ENCODE measurements at places on chromosomes 3 and 15.
A peak's percentile ranks its signal among the peaks of the same experiment; 100 is the strongest.

DNA sequence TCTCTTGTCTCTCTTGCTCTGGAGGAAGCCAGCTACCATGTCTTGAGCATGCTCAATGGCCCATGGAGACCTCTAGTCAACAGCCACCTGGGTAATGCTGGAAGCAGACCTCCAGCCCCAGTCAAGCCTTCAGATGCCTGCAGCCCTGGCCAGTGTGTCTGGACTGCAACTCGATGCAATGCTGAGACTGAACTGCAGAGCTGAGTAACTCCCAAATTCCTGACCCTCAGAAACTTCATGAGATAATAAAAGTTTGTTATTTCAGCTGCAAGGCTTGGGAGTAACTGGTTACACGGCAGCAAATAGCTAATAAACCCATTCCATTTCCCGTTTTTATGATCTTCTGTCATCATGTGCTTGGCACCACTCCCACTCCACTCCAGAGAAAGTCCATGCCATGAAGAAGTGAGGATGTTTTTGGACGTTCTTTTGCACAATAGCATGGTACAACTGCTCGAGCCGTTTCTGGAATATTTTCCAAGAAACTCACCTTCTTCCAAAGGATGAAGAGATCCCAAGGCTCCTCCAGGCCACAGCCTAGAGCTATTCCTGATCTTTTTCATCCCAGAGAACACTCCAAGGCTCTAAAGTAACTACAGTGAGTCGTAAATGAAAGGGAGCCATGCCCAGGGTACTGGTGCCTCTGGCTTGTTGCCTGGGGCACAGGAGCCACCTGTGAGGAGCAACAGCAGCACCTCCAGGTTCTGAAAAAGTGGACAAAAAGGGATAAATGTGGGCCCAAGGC lies 72.0 kb upstream of the KLF13 start:
- no peak for DNase-seq

GRCh38 chr15:48147358-48147757 lies 26.6 kb downstream of the SLC24A5 start:
- no peak for DNase-seq

DNA sequence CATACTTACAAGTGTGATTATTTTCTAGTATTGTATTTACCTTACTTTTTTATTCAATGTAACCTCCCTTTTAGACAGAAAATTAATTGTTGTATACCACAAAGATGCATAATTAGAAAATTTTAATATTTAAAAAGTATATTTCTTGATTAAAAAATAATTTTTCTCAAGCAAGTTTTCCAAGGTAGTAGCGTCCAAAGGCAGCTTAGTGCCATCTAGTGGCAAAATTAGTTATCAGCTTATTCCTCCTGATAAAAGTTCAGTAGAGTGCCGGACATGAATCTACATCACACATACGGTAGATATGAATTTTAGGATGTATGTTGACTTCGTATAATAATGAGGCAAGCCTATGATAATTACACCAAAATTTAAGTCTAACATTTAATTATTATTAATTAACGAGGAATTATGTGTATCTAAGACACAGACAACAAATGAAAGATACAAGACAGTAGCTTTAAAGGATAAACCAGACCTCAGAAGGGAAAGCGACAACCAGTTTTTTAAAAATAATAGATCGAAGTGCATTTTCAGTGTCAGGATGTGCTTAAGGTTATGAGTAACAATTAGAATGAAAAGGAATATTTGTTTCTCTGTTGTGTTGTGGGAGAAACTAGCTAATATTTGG lies 405.9 kb downstream of the ROBO1 start:
- peak; percentile 34 for DNase-seq

DNA sequence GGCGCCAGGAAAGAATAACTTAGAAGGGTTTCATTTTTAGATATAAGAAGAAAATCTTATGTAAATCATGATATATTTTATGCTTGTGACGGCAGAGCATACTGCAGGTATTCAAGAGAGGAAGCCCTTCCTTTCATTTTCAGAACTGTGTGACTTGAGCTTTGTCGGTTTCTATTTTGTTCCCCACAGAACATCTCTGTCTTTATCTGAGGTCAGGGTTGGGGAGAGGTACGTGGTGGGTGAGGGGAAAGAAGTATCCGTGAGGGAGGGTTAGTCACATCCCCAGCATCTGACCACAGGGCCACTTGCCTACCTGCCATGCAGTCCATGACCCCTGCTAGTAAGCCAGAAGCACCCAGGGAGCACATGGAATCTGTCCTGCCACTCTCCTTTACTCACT lies 126.5 kb downstream of the DGKG start:
- DNase-seq = no peak

GRCh38 chr3:181330821-181331563 lies 341.5 kb upstream of the DNAJC19 start:
- DNase-seq = no peak

- peak; percentile 49 for DNase-seq
Observed at GRCh38 chr15:75891895-75892294, 11.8 kb upstream of the FBXO22 start.

- DNase-seq = no peak
Observed at GRCh38 chr15:92361321-92362000, 32.2 kb upstream of the ST8SIA2 start.

DNA sequence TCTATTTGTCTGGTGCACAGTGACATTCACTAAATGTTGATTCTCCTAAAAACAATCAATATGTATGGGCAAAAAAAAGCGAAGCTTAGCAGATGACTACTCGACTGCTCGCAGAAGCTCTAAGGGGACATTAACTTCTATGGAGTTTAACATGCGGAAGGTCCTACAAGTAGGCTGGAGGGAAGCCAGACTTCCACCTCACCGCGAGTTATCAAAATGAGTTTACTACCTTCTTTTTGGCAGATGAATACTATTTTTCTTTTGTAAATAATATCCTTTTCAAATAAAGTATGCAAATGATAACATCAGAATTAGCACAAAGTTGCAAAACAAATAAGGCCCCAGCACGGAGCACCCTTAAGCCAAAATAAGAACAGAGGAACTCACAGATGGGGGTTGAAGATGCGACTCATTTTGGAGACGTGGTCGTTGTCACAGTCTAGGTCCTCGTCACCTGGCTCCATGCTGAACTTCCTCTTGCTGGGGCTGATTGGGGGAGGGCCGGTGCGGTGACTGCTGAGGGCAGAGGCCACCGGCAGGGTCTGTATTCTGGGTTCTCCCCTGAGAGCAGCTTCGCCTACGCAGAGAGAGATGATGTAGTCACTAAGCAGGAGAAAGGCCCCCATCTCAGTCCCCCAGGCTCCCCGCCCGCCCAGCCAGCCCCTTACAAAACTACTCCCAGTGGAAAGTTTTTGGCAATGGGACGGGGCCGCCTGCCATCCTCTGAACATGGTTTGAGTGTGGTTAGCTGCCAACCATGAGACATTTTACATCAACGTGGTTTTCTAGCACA lies 42.1 kb downstream of the VGLL4 start:
- no peak for DNase-seq

DNA sequence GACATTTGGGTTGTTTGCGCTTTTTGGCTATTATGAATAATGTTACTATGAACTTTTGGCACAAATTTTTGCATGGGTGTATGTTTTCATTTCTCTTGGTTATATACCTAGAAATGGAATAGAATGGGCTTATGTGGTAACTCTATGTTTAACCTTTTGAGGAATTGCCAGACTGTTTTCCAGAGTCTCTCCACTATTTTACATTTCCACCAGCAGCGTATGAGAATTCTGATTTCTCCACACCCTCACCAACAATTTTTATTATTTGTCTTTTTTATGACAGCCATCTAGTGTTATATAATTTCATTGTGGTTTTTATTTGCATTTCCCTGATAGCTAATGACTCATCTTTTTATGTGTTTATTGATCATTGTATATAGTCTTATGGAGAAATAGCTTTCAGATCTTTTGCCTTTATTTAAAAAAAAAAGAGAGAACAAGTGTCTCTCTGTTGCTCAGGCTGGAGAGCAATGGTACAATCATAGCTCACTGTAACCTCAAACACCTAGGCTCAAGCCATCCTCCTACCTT lies 247.2 kb downstream of the OPA1 start:
- DNase-seq = no peak

GRCh38 chr3:132038198-132038825 lies 3.5 kb upstream of the CPNE4 start:
- DNase-seq = peak; percentile 10

DNA sequence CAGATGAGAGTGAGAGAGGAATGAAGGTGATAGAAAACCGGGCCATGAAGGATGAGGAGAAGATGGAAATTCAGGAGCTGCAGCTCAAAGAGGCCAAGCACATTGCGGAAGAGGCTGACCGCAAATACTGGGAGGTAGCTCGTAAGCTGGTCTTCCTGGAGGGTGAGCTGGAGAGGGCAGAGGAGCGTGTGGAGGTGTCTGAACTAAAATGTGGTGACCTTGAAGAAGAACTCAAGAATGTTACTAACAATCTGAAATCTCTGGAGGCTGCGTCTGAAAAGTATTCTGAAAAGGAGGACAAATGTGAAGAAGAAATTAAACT lies 88.9 kb downstream of the EOMES start:
- DNase-seq = no peak

DNA sequence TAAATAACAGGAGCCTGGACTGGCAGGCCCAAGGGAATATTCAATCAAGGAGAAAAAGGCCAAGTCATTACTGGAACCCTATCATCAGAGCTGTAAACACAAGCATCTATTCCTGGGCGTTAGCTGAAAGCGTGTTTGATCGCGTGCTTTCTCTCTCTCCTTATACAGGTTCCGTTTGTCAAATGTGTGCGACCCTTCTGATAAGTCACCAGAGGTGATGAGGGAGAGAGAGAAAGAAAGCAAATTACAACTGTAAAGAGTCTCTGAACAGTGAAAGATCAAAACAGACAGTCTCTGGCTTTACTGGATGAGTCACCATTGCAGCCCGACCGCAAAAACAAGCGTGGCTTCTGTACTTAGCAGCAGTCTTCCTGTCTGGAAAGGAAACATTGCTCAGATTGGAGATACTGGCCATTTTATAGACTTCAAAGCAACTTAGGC lies 39.5 kb upstream of the TPRG1 start:
- DNase-seq = no peak

DNA sequence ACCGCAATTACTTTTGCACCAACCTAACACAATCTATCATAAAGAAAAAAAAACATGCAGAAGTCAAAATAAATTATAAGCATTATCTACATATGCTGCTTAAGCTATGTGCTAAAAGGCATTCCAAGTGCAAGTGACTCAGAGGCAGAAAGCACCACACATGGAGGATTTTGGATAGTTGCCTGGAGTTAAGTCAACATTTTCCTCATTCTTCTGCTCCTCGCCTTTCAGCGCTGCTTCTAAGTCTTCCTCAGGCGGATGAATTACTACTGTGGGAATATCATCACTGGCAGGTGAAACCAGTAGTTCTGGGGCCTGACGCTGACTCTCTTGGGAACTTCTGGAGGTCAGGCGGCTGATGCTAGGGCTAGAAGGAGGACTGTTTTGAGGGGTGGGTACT lies 53.1 kb downstream of the SLC4A7 start:
- peak; percentile 97 for DNase-seq

DNA sequence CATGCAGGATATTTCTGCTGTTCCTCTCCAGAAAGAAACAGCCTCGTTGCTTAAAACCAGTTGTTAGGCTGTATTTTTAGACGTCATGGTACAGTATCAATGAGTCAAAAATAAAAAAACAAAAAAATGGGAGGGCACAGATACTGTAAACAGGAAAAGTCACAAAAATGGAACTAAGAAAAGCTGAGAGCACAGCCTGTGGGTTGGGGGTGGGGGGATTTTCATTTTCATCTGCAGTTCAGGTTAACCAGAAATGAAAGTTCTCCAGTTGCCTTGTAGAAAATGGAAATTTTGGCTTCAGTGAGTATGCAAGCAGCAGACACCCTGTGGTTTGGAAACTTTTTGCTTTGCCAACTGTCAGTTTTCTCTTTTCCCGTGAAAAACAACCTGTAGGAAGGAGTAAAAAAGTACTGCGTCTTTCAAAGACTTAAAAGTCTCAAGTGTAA lies 59.0 kb downstream of the FRMD4B start:
- no peak for DNase-seq

GRCh38 chr3:123791898-123792297 lies 92.2 kb downstream of the MYLK start:
- DNase-seq = peak; percentile 35

DNA sequence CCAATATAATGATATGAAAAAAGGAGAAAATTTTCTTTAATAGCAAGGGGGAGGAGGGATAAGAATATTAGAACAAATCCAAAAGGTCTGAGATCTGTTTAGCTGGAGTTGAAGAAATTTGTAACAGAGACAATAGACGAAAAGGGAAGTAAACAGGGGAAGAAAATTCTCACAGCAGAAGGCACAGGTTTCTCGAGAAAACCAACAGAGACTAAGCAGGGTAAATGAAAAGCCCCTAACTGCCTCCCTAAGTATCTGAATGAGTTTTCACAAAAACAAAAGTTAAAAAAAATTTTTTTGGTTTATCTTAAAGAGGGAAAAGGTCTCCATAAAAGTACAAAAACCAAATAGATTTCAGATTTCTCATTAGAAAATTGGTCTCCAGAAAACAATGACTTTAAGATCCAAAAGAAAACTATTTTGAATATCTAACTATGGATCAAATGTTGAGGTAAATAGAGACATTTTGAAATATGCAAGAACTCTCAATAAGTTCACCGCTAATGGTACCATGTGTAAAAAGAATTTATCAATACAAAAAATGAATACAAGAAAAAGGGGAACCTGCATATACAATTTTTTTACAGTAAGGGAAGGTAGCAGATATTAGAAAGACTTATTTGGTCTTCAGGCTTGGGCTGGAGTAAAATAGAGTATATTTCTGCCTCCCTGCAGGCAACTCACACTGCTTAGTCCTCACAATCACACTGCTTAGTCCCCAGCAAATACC lies 23.9 kb upstream of the NEK10 start:
- no peak for DNase-seq

DNA sequence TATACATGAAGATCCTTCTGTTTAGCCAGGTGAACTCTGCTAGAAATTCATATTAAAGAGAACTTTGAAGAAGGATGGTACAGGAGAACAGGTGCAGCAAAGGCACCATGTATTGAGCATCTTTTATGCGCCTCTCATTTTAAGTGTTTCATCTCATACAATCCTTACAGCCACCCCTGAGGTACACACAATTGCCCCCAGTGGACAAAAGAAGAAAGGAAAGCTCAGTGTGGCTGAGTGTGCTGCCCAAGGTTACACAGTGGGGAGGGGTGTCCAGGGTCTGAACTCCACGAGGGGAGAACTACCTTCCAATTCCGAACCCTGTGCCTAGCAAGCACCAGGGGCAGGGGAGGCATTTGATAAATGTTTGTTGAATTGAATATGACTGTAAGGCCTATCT lies 98.6 kb downstream of the MECOM start:
- no peak for DNase-seq

Measured in HS-5 (cell line).